ENCODE measurements at places on chromosomes 1 and 21. TPM values are rescaled to one million over a fixed set of nuclear protein-coding genes. Genes with fewer than 3 reads are reported as not detected.

Gene LENEP
- not detected for total RNA-seq

Gene HTR6
- not detected for total RNA-seq

Gene TRABD2B
- not detected for total RNA-seq

Gene KCNE1
- 3.3 TPM for total RNA-seq

DNA sequence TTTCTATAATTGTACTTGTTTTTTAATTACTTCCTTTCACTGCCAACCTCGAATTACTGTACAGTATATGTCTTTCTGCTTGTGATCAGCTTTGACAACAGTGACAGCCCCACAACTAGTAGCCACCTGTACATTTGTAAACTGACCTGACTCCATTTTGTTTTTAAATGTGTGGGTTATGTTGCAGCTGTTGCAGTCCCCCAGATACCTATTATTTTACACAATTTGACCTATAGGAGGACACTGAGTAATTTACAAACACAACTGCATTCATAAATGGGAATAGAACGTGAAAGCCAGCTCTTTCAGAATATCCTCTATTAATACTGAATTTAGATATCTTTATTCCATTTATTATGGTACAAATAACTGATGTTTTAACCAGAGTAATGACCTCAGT lies 2.5 kb upstream of the VAMP3 start:
- no peak overlapping the region for H3K27ac ChIP-seq
- no peaks in the 10 kb centered on the region for H3K27me3 ChIP-seq
- no peak for DNase-seq
- H3K4me1 ChIP-seq: peaks cover 19% of the 10 kb centered on the region
